MG63 (cell line): ENCODE measurements at places on chromosomes 12 and 14. TPM values are rescaled to one million over a fixed set of nuclear protein-coding genes. Genes with fewer than 3 reads are reported as not detected.

DNA sequence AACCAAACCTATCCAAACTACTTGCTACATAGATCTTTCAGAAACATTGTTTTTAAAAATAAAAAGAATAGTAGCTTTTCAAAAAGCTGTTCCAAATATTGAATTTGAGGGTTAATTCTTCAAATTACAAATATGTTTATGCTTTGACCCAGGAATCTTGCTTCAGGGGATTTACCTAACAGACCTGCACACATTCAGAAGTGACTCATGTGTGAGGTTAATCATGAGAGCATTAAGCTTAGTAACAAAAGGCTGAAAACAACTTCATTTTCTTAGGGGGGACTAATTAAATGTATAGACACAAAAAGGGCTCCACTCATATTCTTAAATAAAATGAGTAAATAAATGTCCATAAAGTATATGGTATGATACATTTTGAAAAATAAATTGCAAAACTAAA is 672.4 kb upstream of the FLRT2 start:
- no peak for DNase-seq

Gene CLEC14A
- not detected in 2 replicates for total RNA-seq

DNA sequence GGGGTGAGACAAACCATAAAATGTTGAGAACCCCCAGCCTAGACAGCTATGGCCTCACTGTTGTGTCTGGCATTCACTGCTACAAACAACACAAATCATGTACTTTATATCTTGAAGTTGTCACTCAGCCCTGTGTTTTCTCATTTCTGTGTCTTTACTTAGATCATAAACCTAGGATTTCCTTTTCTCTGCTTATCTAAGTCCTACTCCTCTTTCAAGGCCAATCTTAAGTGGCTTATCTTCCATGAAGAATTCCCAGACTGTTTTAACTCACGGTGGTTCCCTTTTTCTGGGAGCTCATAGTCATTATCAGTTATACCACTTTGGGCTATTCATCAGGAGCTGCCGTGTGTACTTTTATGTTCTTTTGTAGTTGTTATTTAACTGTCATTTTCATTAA is 42.1 kb downstream of the FLRT2 start:
- no peak for DNase-seq

DNA sequence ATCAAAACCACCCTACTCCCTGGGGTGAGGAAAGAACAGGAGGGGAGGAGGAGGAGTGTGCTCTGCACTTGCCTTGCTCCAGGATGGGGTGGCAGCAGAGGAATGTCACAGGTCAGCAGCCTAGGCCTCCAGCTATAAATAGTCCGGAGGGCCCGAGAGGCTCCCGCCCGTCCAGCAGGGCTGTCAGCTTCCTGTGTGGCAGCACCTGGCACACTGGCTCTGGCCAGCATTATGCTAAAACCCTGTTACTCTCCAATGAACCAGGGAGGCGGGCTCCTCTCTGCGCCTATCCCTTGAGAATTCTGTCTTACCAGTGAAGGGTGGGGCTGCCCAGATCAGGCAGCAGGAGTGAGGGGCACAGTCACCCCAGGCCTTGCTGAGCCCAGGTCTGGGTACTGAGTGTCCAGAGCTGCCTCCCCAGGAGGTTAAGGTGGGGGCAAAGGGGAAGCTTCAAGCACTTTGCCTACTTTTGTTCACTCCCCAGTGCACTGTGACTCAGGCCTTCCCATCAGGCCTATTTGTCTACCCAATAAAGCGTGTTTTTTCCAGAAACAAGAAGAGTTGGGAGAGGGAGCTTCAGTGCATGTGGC is 1.2 kb upstream of the COX14 start:
- DNase-seq: peak; percentile 44

Gene FSCB
- total RNA-seq: not detected in 2 replicates

GRCh38 chr14:75294649-75295033 is 16.0 kb downstream of the FOS start:
- DNase-seq: no peak

- DNase-seq: no peak
Observed at GRCh38 chr12:120774169-120774916, 48.7 kb downstream of the ACADS start.

- DNase-seq: no peak
Observed at GRCh38 chr12:128940974-128941373, 87.7 kb downstream of the GLT1D1 start.

GRCh38 chr12:62928632-62929031 is 6.3 kb downstream of the PPM1H start:
- DNase-seq: no peak

Gene TMTC1
- 9.5 and 10.2 TPM in 2 replicates for total RNA-seq

Gene RNF212B
- total RNA-seq: not detected in 2 replicates

- no peak for DNase-seq
Observed at GRCh38 chr12:98373025-98373554, 142.3 kb upstream of the TMPO start.

GRCh38 chr12:10559244-10559643 is 53.6 kb downstream of the EIF2S3B start:
- DNase-seq: no peak

- no peak for DNase-seq
Observed at GRCh38 chr12:92730758-92731157, 28.0 kb downstream of the PLEKHG7 start.

- no peak for DNase-seq
Observed at GRCh38 chr12:111155020-111155419, 213.9 kb downstream of the PHETA1 start.

DNA sequence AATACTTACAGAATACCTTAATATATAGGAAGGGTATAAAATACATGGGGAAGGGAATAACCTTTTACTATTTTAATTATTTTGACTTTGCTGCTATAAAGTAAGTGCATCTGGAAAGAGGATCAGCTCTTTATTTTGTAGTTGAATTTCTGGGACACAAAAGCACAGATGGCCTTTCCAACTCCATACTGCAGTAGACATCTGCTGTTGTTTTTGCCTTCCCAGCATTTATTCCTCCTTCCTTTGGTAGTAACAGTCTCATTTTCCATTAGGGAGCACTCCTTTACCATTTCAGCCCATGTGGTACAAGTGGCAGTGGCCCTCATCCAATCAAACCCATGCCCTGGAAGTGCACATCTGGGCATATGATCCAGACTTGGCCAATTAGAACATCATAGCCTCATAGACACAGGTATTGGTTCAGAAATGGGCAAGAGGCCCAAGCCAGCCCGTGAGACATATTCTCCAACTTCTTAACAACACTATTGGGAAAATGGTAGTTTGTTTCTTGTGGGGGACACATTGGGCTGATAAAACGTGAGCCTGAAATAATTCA is 64.8 kb upstream of the YARS2 start:
- DNase-seq: no peak

DNA sequence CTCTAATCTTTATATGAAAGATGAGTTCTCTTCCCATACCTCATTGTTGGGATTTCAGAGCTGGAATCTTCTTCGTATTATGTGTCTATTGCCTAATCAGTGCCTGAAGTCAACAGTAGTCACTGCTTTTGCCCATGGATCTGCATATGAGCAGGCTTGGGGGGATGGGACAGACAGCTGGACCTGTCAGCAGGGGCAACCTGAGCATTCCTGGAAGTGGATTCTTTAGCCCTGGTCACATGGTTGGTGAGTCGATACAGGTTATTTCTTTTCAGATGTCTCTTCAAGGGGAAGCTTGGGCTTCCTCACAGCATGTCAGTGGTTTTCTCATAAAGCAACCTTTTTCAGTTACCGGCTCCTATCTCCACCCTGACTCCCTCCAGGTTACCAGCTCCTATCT is 97.3 kb upstream of the RBM19 start:
- DNase-seq: no peak

- peak; percentile 75 for DNase-seq
Observed at GRCh38 chr12:6323340-6323994, 13.0 kb downstream of the PLEKHG6 start.

DNA sequence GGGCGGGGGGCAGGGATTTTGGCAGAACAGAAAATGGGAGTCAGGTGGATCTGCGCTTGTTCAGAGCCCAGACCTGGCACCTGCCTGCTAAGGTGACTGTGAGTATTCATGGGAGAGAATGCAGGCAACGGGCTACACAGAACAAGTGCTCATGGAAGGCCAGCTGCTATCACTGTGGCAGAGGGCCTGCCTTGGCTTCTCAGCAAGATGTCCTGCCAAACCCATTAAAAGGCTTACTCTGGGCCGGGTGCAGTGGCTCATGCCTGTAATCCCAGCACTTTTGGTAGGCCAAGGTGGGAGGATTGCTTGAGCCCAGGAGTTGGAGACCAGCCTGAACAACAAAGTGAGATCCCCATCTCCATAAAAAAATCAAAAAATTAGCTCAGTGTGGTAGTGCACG is 21.0 kb downstream of the DIO3 start:
- no peak for DNase-seq

GRCh38 chr12:7712841-7713442 is 1.7 kb downstream of the DPPA3 start:
- no peak for DNase-seq

Gene NRXN3
- 0.07 and 0.12 TPM in 2 replicates for total RNA-seq

Gene DDN
- 0.13 TPM in 1 of 2 replicates, not detected in the other for total RNA-seq

GRCh38 chr14:72839351-72839750 is 54.5 kb downstream of the DPF3 start:
- no peak for DNase-seq

- DNase-seq: no peak
Observed at GRCh38 chr14:88521818-88522217, 33.0 kb downstream of the PTPN21 start.

- no peak for DNase-seq
Observed at GRCh38 chr12:60174476-60174875, 578.6 kb downstream of the SLC16A7 start.

- no peak for DNase-seq
Observed at GRCh38 chr12:44873898-44874297, 2.2 kb downstream of the NELL2 start.

GRCh38 chr12:49990273-49990672 is 17.5 kb downstream of the AQP6 start:
- DNase-seq: no peak

DNA sequence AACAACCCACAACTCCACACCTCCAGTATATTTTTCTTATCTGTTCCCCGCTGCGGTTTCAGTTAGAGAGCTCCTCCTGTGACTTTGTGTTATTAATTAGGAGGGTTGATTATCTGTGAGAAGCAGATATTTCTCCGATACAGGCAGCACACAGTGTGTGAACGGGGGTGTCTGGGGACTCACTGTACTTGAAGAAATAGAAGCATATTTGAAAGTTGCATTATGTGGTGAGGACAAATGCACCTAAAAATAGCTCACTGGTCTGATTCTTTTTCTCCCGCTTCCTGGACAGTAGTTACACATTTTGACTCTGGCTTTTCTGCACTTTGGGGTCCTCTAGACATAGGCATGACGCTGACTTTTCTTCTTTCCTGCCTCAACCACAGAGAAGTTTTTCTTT is 277.7 kb downstream of the VRK1 start:
- no peak for DNase-seq

Gene C1R
- total RNA-seq: 45.9 and 50.9 TPM in 2 replicates

DNA sequence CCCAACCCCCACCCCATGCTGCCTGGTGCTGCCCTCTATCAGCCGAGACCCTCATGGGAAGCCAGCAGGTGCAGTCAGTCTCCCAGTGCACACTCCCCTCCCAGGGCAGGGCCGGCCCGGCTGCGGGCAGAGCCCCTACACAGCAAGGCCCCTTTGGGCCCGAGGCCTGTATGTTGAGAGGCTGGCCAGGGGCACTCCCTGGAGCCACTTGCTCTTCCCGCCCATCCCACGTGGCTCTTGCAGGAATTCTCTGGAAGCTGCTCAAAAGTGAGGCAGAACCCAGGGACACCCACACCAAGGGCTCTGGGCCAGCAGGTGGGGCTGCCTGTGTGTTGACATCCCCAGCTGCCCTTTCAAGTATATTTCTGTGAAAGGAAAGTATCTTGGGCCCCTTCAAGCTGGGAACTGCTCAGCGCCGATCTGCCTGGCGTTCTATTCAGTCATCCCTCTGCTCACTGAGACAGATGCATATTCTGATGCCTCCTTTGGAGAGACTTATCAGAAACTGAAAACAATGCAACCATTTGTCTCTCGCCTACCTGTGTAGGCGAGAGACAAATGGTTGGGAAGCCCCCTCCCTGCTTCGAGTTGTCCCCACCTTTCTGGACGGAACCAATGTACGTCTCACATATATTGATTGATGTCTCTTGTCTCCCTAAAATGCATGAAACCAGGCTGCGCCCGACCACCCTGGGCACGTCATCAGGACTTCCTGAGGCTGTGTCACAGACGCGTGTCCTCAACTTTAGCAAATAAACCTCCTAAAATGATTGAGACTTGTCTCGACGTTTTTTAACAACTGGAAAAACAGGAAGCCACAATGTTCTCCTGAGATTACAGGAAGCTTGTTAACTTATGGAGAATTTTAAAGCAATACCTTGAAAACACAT is 6.0 kb downstream of the GPR132 start:
- DNase-seq: no peak

Gene RPL10L
- total RNA-seq: not detected in 2 replicates

GRCh38 chr12:82648259-82648909 is 38.3 kb upstream of the TMTC2 start:
- DNase-seq: no peak

DNA sequence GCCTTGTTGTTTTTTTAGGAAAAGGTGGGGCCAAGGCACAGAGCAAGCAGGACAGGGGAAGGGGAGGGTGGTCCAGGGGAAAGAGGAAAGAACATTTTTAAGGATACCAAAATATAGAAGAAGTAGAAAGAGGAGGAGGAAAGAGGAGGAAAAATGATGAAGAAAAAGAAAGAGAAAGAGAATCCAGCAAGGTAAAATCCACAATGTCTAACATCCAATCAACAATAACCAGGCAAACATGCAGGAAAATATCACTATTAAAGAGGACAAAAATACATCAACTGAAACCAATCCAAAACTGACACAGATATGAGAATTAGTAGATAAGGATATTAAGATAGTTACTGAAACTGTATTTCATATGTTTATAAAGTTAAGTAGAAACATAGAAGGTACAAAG is 7.0 kb upstream of the TMEM120B start:
- DNase-seq: no peak

DNA sequence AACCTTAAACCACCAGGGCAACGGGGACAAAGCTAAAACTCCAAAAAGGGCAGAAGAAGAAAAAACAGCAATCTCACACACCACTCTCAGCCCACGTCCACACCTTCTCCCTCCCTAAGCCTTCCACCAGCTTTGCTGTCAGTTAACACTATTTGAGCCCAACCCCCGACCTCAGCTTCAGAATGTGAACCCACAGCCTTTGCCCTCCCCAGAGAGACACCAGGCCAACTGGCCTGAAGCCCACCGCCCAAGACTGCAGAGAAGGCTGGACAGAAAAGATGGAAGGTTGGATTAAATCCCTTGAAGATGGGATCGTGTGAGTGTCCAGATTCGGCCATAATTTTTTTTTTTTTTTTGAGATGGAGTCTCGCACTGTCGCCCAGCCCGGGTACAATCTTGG is 22.4 kb downstream of the IRF2BPL start:
- no peak for DNase-seq

GRCh38 chr12:88893801-88894200 is 313.5 kb upstream of the KITLG start:
- DNase-seq: no peak

GRCh38 chr14:89138846-89139245 is 278.2 kb downstream of the FOXN3 start:
- DNase-seq: no peak
